Stimulated activated CD4-positive, alpha-beta T cell treated with anti-CD3 and anti-CD28 coated beads, Interleukin-1b, Interleukin-23, amount 100 ng/mL, for 1 hour (primary cell): ENCODE measurements at places on chromosomes 6 and 20.

GRCh38 chr6:136487759-136488425 lies 62.3 kb downstream of the MAP7 start:
- no peak for DNase-seq

DNA sequence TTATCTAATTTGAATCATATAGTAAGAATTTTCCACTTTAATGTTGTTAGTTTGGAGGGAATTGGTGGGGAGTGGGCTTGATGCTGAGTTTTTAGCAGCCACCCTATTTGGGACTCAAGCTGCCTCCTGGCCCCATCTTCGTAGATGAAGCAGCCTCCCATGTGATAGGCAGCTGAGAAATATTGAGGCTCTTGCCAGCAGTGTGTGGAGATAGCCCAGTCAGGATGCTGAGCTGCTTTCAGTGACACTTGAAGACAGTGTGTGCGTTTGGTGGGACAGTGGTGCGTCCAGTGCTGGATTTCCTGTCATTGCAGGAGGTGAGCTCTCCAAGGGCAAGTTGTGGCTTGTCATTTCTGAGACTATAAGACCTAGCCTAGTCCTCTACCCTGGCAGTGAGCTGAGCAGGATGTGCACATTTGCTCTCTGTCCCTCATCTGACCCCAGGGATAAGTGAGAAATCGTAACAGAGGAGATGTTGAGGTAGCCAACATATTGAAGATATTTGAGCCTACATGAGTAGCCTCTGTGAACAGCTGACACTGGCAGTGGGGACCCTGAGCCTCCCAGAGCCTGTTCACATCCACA lies 47.9 kb upstream of the RNF8 start:
- no peak for DNase-seq

- DNase-seq = no peak
Observed at GRCh38 chr6:47741807-47742206, 40.0 kb upstream of the OPN5 start.

DNA sequence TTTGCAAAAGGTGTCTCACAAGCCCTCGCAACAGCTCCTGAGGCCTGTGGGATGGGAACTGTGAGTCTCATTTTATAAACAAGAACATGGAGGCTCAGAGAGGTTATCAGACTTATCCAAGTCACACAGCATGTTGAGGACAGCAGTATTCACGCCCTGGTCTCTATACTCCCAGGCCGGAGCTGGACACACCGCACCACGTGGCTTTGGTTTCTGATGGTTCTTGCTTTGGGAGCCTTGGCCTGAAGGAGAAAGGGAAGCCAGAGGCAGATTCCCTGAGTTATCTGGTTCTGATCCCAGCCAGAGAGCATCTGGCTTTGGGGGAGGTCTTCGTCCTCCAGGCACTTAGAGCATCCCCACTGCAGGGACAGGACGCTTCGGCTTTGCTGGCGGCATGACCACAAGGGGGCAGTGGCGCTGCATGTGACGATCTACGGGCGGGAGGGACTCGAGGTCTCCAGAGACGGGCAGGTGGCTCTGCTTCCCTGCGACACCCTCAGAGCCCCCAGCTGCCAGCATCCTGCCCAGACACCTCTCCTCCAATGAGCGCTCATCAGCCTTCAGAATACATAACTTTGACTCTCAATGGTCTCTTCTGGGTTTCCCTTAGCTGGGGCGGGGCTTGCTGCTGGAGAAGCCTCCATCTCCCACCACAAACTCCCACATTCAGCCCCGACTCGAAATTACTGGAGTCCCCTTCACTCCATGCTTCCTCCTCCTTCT lies 51.4 kb upstream of the SAYSD1 start:
- peak; percentile 57 for DNase-seq

DNA sequence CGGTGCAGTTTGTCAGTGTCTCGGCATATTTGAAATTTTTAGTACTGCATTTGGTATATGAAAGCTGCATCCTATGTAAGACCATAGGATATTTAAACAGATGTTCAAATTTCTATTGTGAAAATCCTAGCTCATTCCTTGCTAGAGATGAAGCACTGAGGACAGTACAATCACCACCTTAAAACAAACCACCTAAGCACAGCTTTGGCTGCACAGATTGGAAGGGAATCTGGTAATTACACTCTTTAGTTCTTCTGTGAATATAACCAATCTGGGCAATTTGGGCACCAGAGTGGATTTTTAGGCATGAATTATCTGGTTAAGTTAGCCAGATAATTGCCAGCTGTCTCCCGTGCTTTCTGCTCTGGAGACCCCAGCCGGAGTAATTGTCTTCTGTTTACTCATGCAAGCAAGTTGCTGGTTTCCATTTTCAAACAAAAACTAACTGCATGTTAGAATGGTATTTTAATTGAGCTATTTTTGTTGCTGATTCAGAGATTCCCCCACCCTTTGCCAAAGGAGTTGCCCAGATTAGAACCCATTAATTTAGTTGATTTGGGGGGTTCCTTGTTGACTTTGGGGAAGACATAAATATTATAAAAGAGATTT lies 36.9 kb downstream of the E2F3 start:
- no peak for DNase-seq

DNA sequence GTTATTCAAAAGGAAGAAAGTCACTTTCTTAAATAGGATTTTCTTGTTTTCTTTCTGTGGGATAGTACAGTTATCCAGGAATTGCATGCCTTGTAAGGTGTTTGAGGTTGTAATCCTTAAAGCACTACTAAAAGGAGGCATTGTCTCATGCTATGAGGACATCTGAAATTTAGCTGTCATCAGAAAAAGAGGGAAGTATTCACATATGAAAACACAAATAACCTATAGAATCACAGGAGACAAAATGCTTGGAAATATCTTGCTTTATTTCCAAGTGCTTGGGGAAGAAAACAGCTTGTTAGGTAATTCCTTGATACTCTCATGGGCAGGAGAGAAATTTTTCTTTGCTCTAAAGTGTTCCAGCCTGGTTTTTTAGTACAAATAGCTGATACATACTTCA lies 40.1 kb downstream of the HECA start:
- DNase-seq = no peak

DNA sequence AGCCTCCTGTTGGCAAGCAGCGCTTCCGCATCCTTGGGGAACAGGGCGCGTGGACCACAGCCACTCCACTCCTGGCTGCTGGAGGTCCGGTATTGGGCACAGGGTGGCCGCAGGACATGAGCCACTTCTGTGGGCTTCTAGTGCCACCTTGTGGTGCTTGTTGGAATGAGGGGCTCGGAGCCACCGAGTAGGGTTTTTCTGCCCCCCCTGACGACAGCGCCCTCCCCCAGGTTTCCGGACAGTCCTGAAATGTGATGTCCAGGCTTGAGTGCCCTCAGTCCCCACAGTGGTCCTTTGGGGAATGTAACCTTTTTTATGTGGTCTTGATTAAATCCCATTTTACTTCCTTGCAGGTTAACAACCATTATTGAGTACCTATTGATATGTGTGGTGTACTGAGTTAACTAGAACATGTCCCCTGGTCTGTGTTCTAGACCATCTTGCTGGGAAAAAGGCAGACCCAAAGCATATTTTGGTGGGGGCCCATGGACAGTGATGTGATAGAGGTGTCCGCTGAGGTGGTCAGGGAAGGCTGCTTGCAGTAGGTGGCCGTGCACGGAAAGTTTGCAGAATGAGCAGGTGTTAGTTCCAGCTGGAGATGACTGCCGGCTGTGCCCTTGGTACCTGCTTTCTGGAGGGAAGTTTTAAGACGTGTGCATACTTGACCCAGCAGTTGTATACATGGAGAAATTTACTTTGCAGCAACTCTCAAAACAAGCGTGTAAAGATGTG lies 70.0 kb downstream of the PTPN1 start:
- peak; percentile 40 for DNase-seq

DNA sequence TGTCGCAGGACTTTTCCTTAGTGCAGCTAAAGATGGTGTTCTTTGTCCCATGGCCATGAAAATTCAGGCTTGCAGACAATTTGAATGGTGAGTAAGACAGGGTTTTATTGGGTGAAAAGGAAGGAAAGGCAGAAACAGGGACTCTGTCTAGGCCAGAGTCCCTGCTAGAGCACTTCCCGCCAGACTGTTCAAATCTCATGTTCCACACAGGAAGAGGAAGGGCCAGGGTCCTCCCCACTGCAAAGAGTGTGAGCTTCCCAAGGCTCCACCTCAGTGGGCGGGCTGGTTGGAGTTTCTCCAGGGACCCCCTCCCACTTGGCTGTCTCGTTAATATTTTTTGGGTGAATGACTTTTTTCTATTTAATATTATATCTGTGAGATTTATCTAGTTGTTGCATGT lies 29.0 kb downstream of the COL19A1 start:
- DNase-seq = no peak
